ENCODE measurements at places on chromosomes 16 and 17.

DNA sequence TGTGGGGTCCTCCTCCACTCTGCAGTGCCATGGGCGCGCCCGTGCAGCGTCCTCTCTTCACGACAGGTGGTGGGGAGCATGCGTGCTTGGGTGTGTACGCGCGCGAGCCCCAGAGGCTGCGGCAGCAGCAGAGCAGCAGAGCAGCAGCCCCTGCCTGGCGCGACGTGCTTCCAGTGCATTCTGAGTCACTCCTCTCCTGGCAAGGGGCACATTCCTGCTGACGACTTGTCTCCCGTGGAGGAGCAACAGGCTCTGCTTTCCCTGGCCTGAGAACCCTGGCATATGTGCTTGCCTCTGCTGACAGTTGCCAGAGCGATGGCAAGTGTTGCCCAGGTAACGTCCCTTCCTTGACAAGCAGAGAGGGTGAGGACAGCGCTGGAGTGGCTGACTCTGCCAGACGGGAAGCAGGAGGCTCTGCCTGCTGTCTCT lies 133.8 kb upstream of the PLCG2 start:
- DNase-seq: no peak

DNA sequence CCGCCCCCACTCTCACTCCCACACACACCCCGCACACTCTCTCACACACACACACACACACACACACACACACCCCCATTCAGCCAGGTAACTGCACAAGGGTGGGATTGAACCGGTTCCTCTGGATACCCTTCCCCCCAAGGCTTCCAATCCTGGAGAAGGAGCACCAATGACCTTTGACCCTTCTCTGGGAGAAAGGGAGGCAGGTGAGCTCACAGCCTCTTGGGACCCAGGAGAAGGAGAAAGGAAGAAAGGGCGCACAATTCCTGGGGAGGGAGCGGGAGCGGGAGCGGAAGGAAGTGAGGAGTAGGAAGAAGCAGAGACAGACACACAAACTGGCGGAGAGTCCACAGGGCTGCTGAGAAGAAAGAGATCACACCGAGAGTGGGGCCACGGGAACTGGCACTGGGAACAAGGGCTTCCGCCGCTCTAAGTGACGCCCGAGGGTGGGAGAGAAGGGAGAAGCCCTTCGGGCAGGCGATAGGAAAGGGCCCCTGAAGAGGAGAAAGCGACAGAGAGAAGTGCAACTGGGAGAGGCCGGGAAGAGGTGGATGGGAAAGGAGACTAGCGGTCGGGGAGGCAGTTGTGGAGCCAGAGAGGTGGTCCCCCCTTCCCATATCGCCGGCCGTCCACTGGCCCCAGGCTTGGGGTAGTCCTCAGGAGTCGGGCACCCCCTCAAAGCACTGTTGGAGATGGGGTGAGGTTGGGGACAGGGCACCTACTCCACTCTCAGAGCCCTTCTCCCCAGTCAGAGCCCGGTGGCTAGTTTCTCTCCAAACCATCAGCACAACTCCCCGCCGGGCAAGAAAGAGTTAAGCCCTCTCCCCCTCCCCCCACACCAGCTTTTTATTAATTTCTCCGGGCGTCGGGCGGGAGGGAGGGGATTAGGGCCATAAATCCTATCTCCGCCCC lies 1.3 kb downstream of the SAMD14 start:
- DNase-seq: peak; percentile 64

DNA sequence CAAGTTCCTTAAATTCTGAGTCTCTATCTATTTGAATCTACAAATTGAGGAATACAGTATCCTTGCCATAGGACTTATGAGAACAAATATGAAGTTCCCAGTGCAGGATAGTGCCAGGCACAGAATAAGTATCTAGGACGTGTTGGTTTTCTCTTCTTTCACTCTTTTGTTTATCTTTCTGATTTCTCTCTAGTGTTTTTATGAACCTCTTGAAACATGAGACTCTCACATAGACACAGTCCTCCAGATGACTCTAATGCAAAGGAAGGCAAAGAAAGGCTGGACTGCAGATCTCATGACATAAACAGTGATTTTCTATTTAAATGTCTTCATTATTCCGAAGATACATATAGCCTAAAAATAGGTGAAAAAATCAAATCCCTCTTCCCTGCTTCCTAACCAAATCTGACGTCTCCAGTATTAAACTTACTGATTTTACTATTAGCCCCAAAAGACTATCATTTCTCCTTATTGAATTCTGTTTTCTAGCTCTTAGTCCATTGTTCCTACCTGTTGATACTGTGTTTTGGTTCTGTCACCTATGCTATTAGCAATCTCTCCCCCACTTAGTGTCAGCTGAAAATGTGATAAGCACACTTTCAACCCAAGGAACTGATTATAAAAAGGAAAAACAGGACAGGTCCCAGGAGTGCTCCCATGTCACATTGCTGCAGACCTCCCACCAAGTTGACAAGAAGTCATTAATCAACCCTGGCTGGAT lies 24.9 kb upstream of the ADAMTS18 start:
- no peak for DNase-seq

DNA sequence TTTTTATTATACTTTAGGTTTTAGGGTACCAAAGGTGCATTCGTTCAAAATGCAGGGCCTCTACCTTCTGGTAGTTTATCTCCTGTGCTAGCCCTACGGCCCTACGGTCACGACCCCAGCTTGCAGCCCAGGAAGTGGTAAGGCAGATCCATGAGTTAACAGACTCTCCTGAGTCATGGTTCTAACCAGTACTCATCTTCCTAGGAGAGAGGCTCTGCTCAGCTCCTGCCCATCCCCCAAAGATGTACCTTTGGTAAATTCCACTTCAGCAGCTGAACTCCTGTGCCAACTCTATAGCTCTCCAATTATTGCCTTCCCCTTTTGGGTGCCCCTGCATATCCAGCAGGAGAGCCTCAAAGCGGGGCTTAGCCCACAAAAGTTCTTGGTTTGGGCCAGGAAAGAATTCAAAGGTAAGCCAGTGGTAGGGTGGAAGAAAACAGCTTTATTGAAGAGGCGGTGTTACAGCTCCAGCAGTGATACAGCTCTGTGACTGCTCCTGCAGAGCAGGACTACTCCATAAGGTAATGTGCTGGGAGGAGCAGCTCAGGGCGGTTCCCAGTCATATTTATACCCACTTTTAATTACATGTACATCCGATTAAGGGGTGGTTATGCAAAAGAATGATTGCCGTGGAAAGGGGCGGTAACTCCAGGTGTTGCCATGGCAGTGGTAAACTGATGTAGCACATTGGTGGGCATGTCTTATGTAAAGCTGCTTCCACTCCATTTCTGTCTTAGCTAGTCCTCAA lies 241.4 kb downstream of the PMP22 start:
- DNase-seq: no peak

- peak; percentile 34 for DNase-seq
Measured at GRCh38 chr16:53131363-53132071, 76.7 kb downstream of the CHD9 start.

DNA sequence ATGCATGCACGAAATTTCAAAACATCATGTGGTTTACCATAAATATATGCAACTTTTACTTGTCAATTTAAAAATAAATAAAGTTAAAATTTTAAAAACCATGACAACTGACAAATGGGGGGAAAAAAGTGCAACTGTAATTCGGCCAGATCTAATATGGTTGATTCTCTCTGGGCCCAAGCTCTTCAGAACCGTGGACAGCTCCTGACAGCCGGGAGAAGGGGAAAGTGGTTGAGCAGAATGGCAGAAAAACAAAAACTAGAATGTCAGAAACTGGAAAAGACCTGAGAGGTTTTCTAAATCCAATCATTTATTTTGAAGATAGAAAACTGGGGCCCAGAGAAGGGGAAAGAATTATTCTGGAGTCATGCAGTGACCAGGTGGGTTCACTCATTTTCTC lies 126.6 kb downstream of the TMEM132E start:
- DNase-seq: no peak

GRCh38 chr17:11803231-11803969 lies 193.9 kb downstream of the ZNF18 start:
- DNase-seq: no peak

- DNase-seq: no peak
Measured at GRCh38 chr17:37368577-37368976, 7.2 kb upstream of the C17orf78 start.

DNA sequence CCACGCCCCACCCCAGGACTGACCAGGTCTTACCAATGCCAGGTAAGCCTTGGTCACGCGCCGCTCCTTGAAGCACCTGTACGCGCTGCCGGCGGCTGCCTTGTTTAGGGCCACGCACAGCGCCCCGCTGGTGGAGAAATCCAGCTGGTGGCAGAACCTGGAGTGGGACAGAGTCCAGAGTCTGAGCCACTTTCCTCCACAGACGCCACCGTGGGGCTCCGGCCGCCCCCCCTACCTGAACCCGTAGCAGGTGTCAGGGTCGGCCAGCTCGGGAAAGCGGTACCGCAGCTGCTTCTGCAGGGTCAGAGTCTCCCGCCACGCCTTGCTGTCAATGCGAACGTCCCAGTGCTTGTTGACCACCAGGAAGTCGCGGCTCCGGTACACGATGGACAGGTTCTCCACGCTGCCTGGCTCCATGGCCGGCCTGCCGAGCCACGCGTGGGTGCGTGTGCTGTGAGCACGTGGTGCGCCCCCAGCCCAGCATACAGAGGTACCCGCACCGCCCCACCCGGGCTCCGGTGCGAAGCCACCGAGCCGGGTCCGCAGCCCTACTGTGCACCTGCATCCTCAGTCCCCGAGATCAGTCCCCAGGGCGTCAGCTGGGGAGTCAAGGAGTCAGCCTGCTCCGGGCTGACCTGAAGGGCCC lies 737 bp downstream of the RPUSD1 start:
- no peak for DNase-seq
